GM12864 (cell line): ENCODE measurements at places on chromosomes 1 and 21.

DNA sequence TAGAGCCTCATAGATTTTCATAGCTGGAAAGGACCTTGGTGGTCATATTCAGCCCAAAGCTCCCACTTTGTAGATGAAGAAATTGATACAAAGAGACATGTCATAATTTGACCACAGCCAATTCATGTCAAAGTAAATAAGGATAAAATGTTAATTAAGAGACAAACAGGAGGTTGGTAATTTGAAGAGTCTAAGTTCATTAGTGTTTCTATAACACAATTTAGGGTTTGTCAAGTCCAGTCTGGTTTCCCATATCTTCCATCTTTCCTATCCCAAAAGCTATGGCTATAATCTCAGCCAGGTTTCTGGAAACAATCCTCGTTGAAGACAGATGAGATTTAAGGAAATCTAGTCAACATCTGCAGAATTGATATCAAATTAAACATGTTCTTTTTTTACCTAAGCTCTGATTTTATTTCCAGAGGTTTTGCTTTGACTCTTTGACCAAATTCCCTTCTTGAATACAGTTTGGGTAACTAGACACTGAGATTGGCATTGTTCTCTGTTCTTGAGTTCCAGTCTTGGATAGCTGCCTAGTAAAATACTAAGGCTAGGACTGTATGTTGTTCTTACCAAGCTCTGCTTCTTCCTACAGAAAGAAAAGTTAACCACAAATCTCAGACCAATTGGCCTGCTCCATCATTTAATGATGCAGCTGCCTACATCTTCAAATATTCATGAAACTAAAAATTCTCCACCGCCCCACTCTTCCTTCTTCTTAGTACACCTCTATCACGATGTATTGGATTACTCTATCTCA lies 62.0 kb downstream of the SLC44A5 start:
- DNase-seq, result no peak

DNA sequence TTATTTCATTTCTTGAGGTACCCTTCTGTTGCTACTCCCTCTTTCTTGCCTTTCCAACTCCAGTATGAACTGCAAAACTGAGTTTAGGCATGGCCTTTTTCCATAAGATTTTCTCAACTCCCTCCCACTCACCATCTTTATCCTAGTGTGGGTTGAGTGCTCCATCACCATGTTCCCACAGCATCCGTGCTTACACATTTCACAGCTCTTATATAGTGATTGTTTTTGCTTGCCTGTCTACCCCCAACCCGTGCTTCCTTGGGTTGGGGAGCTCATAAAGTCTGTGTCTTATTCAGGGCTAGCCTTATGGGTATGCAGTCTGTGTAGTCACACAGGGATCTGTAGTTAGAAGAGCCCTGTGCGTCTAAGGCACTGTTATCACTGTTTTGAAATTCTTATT lies 68.2 kb upstream of the CCDC190 start:
- no peak for DNase-seq

- no peak for DNase-seq
These were observed 22.5 kb upstream of the DMBX1 start for GRCh38 chr1:46467183-46467504.

- no peak for DNase-seq
These were observed 147.2 kb downstream of the ETS2 start for GRCh38 chr21:38952890-38953289.

DNA sequence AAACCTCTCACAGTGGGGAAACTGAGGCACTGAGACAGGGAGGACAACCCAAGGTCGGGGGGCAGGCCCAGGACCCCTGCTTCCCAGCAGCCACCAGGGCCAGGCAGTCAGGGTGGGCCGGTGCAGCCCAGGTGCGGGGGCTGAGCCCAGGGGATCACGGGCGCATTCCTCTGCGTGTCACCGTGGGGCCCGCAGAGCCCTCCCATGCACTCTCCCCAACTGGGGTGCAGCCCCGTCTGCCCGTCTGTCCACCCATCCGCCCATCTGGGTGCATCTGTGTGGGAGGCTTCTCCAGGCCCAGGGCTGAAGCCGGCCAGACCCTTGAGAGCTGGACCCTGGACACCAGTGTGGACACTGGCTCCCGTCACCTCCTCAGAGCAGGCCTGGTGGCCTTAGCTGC lies 2.9 kb upstream of the PLCH2 start:
- DNase-seq, result no peak

DNA sequence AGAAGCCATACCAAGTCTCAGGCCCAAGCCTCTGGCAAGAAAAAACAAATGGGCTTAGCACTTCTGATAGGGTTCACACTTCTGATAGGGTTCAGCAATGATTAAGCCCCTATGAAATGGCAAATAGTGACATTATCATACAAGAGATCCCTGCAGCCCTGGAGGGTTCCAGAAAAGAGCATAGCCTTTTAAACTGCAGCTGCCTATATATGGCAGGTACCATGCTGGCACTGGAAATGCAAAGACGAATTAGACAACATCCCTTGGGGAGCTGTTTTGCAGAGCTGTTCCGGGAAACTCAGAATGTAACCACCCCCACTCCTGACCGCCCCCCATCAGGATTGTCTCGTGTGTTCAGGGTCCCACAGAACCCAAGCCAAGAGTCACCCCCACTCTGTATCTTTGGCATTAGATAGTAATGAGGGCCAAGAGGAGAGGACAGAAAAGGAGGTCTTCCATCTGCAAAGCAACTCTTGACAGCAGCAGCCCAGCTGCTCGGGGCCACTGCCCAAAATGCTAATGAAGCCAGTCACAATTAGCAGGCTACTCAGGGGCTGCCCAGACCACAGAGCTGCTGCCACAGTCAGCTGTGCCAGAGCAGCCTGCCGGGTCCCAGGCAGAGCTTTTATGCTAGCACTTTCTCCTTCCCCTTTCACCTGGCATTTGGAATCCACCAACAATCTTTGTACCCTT lies 50.9 kb downstream of the ITPKB start:
- no peak for DNase-seq

DNA sequence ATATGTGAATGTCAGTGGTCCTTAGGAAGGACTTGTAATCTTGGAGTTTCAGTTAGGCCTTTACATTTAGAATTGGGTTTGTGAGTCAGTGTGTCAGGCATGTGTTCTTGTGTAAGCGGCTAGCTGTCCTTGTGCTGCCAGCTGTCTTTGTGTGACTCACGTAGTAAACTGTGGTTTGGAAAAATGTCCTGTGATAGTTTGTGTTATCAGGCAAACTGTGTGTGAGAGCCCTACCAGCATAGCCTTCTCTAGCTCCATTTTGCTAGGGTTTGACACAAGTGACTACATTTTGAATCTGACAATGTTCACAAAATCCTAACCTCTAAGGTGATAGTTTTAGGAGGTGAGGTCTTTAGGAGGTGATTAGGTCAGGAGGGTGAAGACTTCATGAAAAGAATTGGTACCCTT lies 6.9 kb upstream of the SLC35D1 start:
- no peak for DNase-seq

GRCh38 chr1:181711820-181712219 lies 228.5 kb downstream of the CACNA1E start:
- DNase-seq, result no peak

GRCh38 chr1:173249349-173249748 lies 42.2 kb upstream of the TNFSF4 start:
- DNase-seq, result no peak

GRCh38 chr1:39003794-39004193 lies 12.7 kb downstream of the AKIRIN1 start:
- no peak for DNase-seq

GRCh38 chr1:233908092-233908491 lies 3.6 kb downstream of the SLC35F3 start:
- no peak for DNase-seq

DNA sequence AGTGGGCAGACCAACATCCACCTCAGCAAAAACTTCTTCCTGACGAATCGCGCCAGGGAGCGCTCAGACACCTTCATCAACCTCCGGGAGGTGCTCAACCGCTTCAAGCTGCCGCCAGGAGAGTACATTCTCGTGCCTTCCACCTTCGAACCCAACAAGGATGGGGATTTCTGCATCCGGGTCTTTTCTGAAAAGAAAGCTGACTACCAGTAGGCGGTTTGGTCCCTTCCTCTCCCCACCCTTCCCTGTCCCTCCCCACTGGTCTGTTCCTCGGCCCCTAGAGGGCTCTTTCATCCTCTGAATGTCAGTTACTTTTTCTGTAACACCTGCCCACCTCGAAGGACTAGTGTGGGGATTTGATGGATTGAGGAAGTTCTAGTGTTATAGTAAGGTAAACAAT lies 46.9 kb downstream of the CAPN2 start:
- no peak for DNase-seq

DNA sequence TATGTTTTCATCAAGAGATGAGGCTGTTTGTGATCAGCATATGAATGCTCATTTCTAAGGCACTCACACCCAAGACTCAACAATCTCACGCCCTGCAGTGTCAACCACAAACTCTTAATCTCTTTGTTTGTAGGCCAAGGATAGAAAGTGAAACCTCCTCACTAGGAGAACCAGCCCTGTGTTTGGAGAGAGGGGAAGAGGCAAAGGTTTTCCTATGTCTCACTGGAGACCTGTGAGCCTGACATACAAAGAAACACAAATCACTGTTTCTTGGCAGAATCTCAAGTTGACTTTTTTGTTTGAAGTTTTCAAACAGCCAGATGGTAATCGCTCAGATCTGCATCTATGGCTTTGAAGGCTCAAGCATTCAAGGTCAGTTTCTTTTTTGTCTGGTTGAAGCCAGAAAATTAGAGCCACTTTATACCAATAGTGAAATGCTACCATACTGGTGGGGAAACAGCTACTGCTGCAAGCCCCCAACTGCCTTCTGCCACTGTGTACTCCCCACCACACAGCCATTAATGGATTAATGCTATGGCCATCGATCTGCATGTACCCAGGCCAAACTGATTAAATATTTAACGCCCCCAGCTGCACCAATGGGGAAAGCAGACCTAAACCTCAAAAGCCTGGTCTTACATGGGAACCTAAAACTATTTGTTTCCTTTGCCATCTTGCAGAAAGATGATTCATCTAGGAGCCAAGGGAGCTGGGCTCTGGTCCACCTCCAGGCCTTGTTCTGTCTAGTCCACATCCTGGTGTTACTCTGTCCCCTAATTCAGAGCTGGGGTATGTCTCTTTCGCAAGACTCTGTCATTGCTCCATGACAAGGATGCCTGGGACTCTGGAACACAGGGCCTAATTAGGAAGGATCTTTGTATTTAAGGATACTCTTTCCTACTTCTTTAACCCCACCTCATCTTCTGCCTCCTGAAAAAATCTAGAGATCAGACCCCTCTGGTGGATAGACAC lies 16.3 kb downstream of the PDZK1 start:
- peak; percentile 22 for DNase-seq

DNA sequence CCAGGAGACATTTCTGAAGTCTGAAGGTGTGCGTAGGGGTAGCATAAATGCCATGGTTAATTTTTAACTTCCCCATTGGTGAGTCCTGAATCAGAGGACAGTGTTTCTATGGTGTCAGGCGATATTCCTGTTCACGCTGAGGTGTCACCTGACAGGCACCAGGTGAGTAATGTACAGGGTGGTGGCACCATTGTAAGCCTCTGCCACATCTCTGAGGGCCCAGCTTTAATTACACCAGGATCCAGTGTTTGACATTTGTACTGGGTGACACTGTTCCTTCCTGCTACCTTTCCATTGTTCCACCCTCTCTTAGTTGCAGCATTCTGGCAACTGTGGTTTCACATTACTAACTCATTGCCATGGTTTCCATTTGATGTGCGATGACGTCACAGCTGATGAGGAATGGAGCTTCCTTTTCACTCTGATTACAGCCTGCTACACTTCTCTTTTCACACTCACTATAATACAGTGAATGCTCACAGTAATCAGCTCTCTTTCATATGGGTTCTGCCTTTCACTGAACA lies 40.6 kb upstream of the MARK1 start:
- DNase-seq, result no peak

DNA sequence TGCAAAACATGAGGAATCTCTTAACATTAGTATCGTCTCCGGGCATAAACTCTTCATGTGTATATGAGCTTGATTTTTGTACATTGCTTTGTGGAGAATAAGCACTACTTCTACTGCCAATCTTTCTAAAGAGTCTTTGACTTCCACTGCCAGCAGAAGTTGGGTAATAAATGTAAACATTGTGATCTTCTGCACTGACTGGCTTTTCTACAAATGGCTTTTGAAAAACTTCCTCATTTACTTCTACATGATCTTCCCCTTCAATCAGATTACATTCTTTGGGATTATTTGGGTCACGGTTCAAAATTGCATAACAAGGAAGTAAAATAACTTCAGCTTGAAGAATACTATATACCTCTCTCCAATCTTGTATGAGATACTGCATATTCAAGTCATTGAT lies 30.4 kb upstream of the SLC44A5 start:
- DNase-seq, result no peak

DNA sequence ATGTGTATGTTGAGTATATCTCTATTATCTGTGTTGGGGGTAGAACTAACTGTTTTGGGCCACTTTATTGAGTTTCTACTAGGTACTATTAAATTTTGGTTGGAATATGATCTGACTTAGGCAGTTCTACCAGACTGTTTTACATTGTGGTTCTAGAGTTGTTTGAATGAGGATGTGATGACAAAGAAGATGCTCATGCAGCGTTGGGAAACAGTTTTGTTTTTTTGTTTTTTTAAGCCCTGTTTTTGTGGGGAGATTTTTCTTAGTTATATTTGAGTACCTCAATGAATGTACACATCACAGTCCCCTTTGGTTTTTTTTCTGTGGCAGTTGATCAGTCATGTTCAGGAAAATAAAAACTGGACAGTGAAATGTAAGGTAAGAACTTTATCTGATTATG lies 40.1 kb downstream of the TMED5 start:
- DNase-seq, result no peak

GRCh38 chr21:14968029-14968428 lies 96.8 kb downstream of the NRIP1 start:
- no peak for DNase-seq

DNA sequence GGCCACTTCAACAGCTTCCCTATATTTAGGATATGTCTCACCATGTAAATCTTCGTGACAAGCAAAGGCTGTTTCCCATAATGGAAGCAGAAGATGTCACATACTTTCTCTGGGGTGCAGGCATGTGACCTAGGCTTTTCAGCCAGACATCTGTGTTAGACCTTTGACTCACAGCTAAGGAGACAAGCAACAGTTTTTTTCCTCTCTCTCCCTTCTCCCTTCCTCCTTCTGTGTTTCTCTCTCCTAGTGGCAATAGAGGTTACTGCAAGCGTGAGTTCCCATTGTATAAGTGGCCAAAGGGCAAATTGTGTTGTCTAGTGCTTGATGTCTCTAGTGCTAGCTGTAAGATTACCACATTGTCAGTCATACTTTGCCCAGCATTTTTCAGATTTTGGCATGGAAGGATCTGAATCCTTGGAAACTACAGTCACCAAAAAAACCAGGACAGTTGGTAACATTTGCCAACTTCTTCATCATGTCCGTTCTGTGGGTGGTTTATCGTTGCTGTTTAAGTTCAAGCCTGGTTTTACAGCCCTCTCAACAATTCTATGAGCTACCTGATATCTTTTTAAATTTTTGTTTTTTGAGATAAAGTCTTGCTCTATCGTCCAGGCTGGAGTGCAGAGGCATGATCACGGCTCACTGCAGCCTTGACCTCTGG lies 44.4 kb upstream of the RABGAP1L start:
- DNase-seq, result no peak

GRCh38 chr1:157156058-157156541 lies 17.9 kb upstream of the ETV3 start:
- DNase-seq, result no peak

GRCh38 chr21:44615911-44616590 lies 4.2 kb downstream of the KRTAP10-8 start:
- no peak for DNase-seq

- DNase-seq, result no peak
These were observed 1618.6 kb upstream of the PRMT6 start for GRCh38 chr1:105437847-105438246.
